ENCODE measurements at places on chromosomes 4 and X. TPM values are rescaled to one million over a fixed set of nuclear protein-coding genes. Genes with fewer than 3 reads are reported as not detected.

The VCX3A gene
- not detected for total RNA-seq

- no peak overlapping the region for H3K4me3 ChIP-seq
- H3K27me3 ChIP-seq, result no peaks in the 10 kb centered on the region
- DNase-seq, result no peak
Measured at GRCh38 chrX:39226251-39226650, 425.0 kb downstream of the MID1IP1 start.

GRCh38 chrX:43655151-43656004 lies 721 bp upstream of the MAOA start:
- peak overlapping the region; percentile 73 for H3K4me3 ChIP-seq
- H3K36me3 ChIP-seq, result no peaks in the 10 kb centered on the region
- no peaks in the 10 kb centered on the region for H3K27me3 ChIP-seq
- peak; percentile 40 for DNase-seq
- H3K4me1 ChIP-seq, result no peaks in the 10 kb centered on the region

GRCh38 chr4:53748328-53748772 lies 157.1 kb upstream of the LNX1 start:
- H3K36me3 ChIP-seq, result no peaks in the 10 kb centered on the region
- H3K27ac ChIP-seq, result no peak overlapping the region
- no peaks in the 10 kb centered on the region for H3K27me3 ChIP-seq
- H3K4me1 ChIP-seq, result no peaks in the 10 kb centered on the region
- DNase-seq, result no peak

The SULT1B1 gene
- total RNA-seq, result 0.04 TPM

The HSFX4 gene
- total RNA-seq, result not detected

- no peaks in the 10 kb centered on the region for H3K36me3 ChIP-seq
- H3K27ac ChIP-seq, result 0 out of 2 replicates have a peak overlapping the region, but pooled peaks have one; percentile 4
- H3K4me1 ChIP-seq, result peaks cover 56% of the 10 kb centered on the region
Measured at GRCh38 chrX:110280954-110281353, 36.9 kb downstream of the AMMECR1 start.

- H3K27me3 ChIP-seq, result no peaks in the 10 kb centered on the region
- no peak overlapping the region for H3K27ac ChIP-seq
- H3K36me3 ChIP-seq, result no peaks in the 10 kb centered on the region
- no peak overlapping the region for H3K4me3 ChIP-seq
Measured at GRCh38 chr4:154439224-154439623, 52.4 kb downstream of the DCHS2 start.

The SPIN4 gene
- 9.0 TPM for total RNA-seq

The THAP9 gene
- total RNA-seq, result 3.3 TPM

- peaks cover 13% of the 10 kb centered on the region for H3K4me1 ChIP-seq
- no peak for DNase-seq
Measured at GRCh38 chr4:25310803-25311166, 1.8 kb upstream of the ZCCHC4 start.

GRCh38 chr4:151304755-151305154 lies 20.6 kb downstream of the SH3D19 start:
- H3K4me3 ChIP-seq, result no peak overlapping the region
- peak overlapping the region; percentile 50 for H3K27ac ChIP-seq
- no peaks in the 10 kb centered on the region for H3K27me3 ChIP-seq
- no peaks in the 10 kb centered on the region for H3K36me3 ChIP-seq
- DNase-seq, result peak; percentile 43
- H3K4me1 ChIP-seq, result peaks cover 13% of the 10 kb centered on the region

GRCh38 chrX:130840345-130840744 lies 62.7 kb downstream of the ENOX2 start:
- no peaks in the 10 kb centered on the region for H3K4me1 ChIP-seq
- no peaks in the 10 kb centered on the region for H3K27me3 ChIP-seq
- H3K4me3 ChIP-seq, result no peak overlapping the region
- H3K36me3 ChIP-seq, result no peaks in the 10 kb centered on the region
- no peak for DNase-seq

DNA sequence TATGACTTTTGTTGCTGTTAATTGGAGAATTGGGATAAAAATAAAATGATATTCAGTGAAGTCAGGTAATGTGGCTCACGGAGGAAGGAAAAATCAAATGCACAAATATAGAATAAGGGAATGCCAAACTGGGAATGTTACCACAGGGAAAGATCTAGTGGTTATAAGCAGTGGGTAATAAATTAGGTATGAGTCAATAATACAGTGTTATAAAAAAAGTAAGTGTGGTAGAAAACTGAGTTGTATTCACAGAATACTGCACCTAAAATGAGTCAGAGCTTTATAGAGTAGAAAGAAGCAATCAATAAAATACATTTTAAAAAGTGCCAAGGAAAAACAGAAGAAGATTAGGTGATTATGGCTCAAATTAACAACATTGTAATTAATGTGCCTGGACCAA lies 34.5 kb downstream of the INTS12 start:
- peaks cover 31% of the 10 kb centered on the region for H3K4me1 ChIP-seq
- no peaks in the 10 kb centered on the region for H3K27me3 ChIP-seq
- H3K4me3 ChIP-seq, result no peak overlapping the region
- H3K36me3 ChIP-seq, result no peaks in the 10 kb centered on the region

DNA sequence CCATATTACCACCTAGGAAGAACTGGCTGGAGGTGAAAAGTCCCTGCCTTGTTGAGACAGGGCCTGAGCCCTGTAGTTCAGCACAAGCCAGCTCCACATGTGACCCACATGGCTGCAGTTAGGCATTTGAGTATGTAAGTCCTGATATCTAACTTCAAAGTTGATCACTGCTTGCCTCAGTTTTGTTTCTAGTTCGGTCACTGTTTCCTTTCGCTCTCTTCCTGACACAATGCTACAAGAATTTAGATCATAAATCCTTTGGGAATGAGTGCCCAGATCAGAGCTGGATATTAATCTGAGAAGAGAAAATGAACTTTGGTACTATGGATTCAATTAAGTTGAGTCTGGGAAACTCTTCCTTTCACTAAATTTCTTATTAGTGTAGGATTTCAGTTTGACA lies 48.4 kb downstream of the AKAP4 start:
- no peak for DNase-seq
- no peak overlapping the region for H3K4me3 ChIP-seq
- H3K36me3 ChIP-seq, result no peaks in the 10 kb centered on the region
- H3K4me1 ChIP-seq, result no peaks in the 10 kb centered on the region

The XG gene
- not detected for total RNA-seq

The LINC00632 gene
- 16.0 TPM for total RNA-seq

DNA sequence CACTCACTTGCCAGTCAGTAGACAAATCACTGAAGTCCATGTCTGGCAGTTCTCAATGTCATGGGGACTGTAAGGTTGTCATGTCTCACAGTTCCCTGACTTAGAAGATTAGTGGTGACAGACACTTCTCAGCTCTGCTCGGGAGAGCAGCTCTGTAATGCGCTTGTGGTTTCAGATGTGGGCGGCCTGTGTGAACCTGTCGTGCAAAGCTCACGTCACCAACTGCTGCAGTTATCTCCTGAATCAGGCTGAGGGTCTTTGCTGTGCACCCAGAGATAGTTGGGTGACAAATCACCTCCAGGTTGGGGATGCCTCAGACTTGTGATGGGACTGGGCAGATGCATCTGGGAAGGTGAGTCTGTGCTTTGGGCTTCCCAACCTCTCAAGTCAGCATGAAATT lies at the start of gene IL9R:
Gene IL9R (plus strand): TSS at position 261 of the 400 bp plus-strand sequence. CDS start 64 bp downstream, at position 325.
- no peak within 1 kb of the TSS for H3K4me3 ChIP-seq
- no peak within 1 kb of the TSS for H3K27ac ChIP-seq
- no peaks in the 10 kb centered on the region for H3K27me3 ChIP-seq
- DNase-seq, result no peak

- no peak overlapping the region for H3K27ac ChIP-seq
- H3K36me3 ChIP-seq, result no peaks in the 10 kb centered on the region
- DNase-seq, result no peak
- H3K4me3 ChIP-seq, result no peak overlapping the region
- H3K4me1 ChIP-seq, result no peaks in the 10 kb centered on the region
Measured at GRCh38 chr4:173379929-173380328, 9.2 kb downstream of the SAP30 start.

- no peak overlapping the region for H3K27ac ChIP-seq
- DNase-seq, result no peak
- no peaks in the 10 kb centered on the region for H3K27me3 ChIP-seq
- H3K4me3 ChIP-seq, result no peak overlapping the region
- no peaks in the 10 kb centered on the region for H3K36me3 ChIP-seq
Measured at GRCh38 chrX:41119803-41120202, 34.6 kb downstream of the USP9X start.

DNA sequence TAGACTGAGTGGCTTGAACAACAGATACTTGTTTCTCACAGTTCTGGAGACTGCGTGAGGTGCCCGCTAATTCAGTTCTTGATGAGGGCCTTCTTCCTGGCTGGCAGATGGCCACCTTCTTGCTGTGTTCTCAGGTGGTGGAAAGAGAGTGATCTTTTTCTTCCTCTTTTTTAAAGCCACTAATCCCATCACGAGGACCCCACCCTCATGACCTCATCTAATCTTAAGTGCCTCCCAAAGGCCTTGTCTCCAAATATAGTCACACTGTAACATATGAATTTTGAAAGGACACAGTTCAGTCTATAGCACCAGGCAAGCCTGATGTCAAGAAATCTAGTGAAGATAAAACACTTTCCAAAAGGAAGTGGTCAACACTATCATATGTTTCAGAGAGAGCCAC lies 12.4 kb downstream of the VAMP7 start:
- no peak overlapping the region for H3K4me3 ChIP-seq
- H3K27ac ChIP-seq, result no peak overlapping the region
- no peak for DNase-seq
- H3K4me1 ChIP-seq, result peaks cover under 1% of the 10 kb centered on the region
- peaks cover 21% of the 10 kb centered on the region for H3K36me3 ChIP-seq
- no peaks in the 10 kb centered on the region for H3K27me3 ChIP-seq

The DIPK2B gene
- total RNA-seq, result 0.40 TPM

DNA sequence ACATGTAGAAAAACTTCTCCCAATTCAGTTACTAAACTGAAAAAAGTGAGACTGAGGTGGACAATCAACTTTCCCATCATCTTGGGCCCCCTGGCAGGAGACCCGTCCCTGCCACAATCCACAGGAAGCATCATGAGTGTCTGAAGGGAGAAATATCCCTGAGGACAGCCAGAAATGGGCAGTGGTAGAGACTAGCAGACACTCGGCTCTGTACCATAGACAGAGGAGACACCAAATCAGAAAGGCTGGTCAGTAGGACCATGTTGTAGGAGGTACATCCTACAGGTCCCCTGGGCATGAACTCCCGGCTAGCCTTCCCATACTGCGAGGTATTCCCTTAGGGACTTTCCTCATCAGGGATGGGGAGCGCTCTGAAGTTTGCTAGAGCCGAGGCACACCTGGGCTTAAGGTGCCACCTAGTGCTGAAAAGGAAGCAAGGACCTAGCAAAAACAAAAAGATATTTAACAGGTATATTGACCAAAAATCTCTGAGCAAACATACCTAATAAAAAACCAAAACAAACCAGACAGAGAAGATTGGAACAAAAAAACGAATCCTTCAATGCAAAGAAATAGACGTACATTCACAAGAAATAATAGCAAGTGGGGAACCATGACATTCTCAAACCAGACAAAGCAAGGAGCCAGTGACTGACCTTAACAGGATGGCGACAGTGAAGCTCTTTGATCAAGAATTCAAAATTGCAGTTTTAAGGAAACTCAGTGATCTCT lies 55.6 kb downstream of the HAUS3 start:
- no peaks in the 10 kb centered on the region for H3K36me3 ChIP-seq
- no peaks in the 10 kb centered on the region for H3K4me1 ChIP-seq
- DNase-seq, result peak; percentile 60
- H3K27me3 ChIP-seq, result no peaks in the 10 kb centered on the region
- no peak overlapping the region for H3K4me3 ChIP-seq

DNA sequence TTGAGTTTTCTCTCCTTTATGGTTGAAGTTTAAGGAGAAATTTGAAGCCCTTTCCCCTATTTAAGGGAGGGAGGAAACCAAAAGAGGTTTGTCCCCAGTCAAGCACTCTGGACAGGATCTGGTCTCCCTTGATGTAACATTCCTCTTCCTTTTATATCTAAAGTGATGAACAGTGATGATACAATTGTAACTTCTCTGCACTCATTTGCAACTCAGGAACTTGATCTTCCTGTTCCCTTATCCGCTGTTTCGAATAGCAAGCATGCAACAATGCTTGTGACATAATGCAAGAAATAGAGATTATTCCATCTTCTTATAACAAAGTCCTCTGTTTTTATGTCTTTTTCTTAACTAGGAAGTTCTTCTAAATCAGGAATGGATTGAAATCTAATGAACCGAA lies 18.3 kb downstream of the ALPK1 start:
- H3K4me3 ChIP-seq, result no peak overlapping the region
- no peaks in the 10 kb centered on the region for H3K36me3 ChIP-seq
- no peak overlapping the region for H3K27ac ChIP-seq
- no peaks in the 10 kb centered on the region for H3K27me3 ChIP-seq

DNA sequence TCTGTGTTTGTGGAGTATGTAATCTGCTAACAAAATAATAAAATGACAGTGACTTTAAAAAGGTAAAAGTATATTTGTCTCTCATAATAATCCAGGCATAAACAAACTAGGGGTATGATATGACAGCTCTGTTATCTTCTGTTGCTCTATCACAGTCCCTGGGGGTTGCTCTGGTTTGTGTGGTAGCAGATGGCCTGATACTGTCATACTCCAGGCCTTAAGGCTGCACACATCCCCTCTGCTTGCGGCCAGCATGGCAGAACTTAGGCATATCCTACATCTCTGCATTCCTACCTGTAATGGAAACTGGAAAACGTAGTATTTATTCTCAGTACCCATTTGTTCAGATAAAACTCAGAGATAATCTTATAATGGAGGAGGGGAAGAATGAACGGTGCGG lies 117.9 kb upstream of the HAND2 start:
- no peak overlapping the region for H3K27ac ChIP-seq
- DNase-seq, result no peak
- H3K4me3 ChIP-seq, result no peak overlapping the region
- peaks cover 32% of the 10 kb centered on the region for H3K27me3 ChIP-seq
- H3K36me3 ChIP-seq, result no peaks in the 10 kb centered on the region

The SYTL4 gene
- 3.2 TPM for total RNA-seq

The FAM47A gene
- not detected for total RNA-seq

- DNase-seq, result peak; percentile 22
- H3K27me3 ChIP-seq, result no peaks in the 10 kb centered on the region
- no peak overlapping the region for H3K27ac ChIP-seq
- H3K36me3 ChIP-seq, result no peaks in the 10 kb centered on the region
Measured at GRCh38 chr4:155889031-155889793, 14.3 kb upstream of the TDO2 start.

- DNase-seq, result no peak
- H3K36me3 ChIP-seq, result no peaks in the 10 kb centered on the region
- no peak overlapping the region for H3K27ac ChIP-seq
- H3K4me3 ChIP-seq, result no peak overlapping the region
- no peaks in the 10 kb centered on the region for H3K27me3 ChIP-seq
Measured at GRCh38 chr4:164383058-164383357, 370.9 kb upstream of the SMIM31 start.

DNA sequence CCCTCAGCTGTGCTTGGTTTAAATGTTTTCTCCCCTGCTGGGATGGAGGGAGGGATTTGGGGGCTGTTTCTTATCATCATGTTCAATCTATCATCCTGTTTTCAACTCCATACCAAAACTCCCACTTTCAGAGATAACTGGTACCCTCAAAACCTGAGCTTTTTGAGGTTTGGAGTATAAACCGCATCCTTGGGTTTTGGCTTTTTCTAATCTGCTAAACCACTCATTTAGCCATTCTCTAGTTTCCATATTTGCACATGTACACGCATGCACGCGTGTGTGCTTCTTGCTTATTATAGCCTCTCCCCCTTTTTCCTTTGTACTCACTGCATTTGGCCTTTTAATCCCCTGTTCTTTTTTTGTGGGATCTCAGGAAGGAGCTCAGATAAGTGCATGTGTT lies 116.7 kb upstream of the TEX13D start:
- DNase-seq, result no peak
- H3K27ac ChIP-seq, result no peak overlapping the region
- H3K36me3 ChIP-seq, result no peaks in the 10 kb centered on the region
- no peaks in the 10 kb centered on the region for H3K27me3 ChIP-seq

GRCh38 chr4:15547392-15547791 lies 77.7 kb downstream of the CC2D2A start:
- H3K27ac ChIP-seq, result no peak overlapping the region
- DNase-seq, result no peak
- H3K36me3 ChIP-seq, result no peaks in the 10 kb centered on the region
- H3K4me3 ChIP-seq, result no peak overlapping the region
- no peaks in the 10 kb centered on the region for H3K4me1 ChIP-seq

Measured in PC-3 (cell line).